ENCODE measurements at places on chromosomes 3 and 15.

GRCh38 chr3:58861551-58861950, 188.3 kb downstream of the CFAP20DC start:
- DNase-seq: no peak

DNA sequence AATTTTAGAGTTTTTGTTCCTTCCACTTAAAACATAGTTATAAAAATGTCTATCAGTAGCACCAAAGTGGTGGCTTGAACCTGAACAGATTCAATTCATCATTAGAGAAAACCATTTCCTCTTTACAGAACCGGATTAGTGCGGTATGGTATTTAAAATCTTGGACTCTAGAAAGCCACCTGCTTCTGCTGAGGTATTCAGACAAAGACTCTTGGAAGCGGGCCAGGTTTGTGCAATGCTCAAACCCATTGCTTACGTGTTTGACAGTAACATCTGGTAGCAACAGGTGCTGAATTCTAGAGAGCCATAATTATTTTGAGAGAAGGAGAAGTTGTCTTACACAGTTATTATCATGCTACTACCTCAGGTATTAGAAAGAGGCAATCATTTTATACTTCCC, 290.5 kb downstream of the NAALADL2 start:
- DNase-seq: no peak

GRCh38 chr15:80580106-80580505, 115.0 kb upstream of the ABHD17C start:
- no peak for DNase-seq

DNA sequence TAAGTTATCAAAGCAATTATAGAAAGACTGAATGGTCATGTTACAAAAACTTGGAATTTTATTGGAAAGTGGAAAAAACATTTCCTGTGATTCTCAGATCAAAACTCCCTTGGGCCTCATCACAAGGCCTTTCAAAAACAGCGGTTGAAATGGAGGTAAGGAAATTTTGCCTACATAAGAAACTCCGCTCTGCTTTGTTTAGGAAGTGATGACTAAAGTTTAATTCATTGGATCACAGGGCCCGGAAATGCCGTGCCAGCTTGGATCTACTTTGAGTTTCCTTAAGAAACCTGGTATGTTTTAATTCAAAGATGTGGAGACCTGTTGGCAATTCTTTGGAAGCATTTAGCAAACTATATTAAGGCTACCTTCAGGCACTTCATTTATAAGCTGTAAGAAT, 143.9 kb upstream of the MME start:
- DNase-seq: no peak
